ENCODE measurements at places on chromosomes 11 and 22. TPM values are rescaled to one million over a fixed set of nuclear protein-coding genes. Genes with fewer than 3 reads are reported as not detected.

DNA sequence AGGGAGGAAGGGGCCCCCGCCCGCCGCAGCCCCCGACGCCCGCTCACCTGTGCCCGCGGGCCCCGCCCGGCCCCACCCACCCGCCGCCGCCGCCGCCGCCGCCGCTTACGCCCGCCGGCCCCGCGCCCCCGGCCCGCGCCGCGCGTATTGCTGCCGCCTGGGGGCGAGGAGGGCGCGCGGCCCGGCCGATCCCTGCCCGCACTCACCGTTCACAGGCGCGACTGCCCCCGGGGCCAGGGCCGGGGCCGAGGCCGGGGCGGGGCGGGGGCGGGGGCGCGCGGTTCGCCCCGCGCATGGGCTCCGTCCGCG, 212 bp downstream of the HRAS start:
- no peak for DNase-seq
- H3K4me1 ChIP-seq, result peaks cover 11% of the 10 kb centered on the region
- no peak overlapping the region for H3K27ac ChIP-seq

DNA sequence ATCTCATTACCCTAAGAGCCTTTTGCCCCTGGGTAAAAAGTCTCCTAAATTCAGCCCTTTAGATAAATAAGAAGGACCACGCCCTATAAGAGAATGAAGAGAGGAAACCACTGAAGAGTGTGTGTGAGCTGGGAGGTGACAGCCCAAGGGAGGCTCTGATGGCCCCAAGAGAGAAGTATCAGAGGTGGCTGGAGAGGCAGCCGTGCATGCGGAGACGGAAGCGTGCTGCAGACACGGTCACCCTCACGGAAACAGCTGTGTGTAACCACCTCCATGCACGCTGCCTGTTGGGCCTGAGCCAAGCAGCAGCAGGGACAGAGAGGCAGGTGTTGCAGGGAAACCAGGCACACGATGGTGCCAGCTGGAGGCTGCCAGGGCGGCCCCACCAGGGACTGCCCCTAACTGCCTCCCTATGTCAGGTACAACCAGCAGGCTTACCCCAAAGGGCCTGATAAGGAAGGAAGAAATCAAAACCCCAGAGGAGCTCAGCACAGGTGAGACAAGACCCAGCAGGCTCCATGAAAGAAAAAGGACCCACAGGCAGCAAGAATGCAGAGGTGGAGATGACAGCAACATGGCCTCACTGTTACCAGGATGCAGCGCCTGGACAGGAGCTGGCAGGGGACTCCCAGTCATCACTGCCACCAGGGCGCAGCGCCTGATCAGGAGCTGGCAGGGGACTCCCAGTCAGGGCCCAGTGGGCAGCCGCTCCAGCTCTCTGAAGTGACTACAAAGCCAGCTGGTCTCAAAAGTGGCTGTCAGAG, 7.8 kb downstream of the LARGE2 start:
- H3K4me3 ChIP-seq, result no peak overlapping the region
- H3K4me1 ChIP-seq, result peaks cover 2% of the 10 kb centered on the region
- peak; percentile 35 for DNase-seq
- no peaks in the 10 kb centered on the region for H3K36me3 ChIP-seq
- no peak overlapping the region for H3K27ac ChIP-seq
- H3K27me3 ChIP-seq, result no peaks in the 10 kb centered on the region

CRYBB2 gene
- total RNA-seq, result not detected

- no peaks in the 10 kb centered on the region for H3K36me3 ChIP-seq
- H3K27me3 ChIP-seq, result no peaks in the 10 kb centered on the region
- no peak overlapping the region for H3K4me3 ChIP-seq
- DNase-seq, result peak; percentile 9
- peaks cover 5% of the 10 kb centered on the region for H3K4me1 ChIP-seq
These were observed 77.6 kb upstream of the RTL6 start for GRCh38 chr22:44575381-44576268.

ELF5 gene
- not detected for total RNA-seq

MMP27 gene
- not detected for total RNA-seq
